ENCODE measurements at places on chromosomes 12 and 14. TPM values are rescaled to one million over a fixed set of nuclear protein-coding genes. Genes with fewer than 3 reads are reported as not detected.

The DPPA3 gene
- total RNA-seq, result not detected

The VPS29 gene
- total RNA-seq, result 94.1 TPM

The ZC3H14 gene
- total RNA-seq, result 49.4 TPM

The KCNC2 gene
- not detected for total RNA-seq

The EML5 gene
- total RNA-seq, result 0.25 TPM

The CFAP54 gene
- total RNA-seq, result 0.10 TPM

The SIX6 gene
- not detected for total RNA-seq

The SERPINA12 gene
- not detected for total RNA-seq

The DRAM1 gene
- total RNA-seq, result 6.2 TPM

The ANO2 gene
- total RNA-seq, result 16.1 TPM

The DNAH10 gene
- 0.25 TPM for total RNA-seq

The IGF1 gene
- total RNA-seq, result 6.4 TPM

The PTGDR gene
- 1.1 TPM for total RNA-seq

The TUNAR gene
- not detected for total RNA-seq

The ZBTB39 gene
- total RNA-seq, result 3.4 TPM

The RNASE3 gene
- total RNA-seq, result not detected

The PRB2 gene
- total RNA-seq, result not detected

The P3H3 gene
- 11.5 TPM for total RNA-seq

The KLHL33 gene
- 0.77 TPM for total RNA-seq

The SLC8A3 gene
- 0.12 TPM for total RNA-seq

Data from left ventricle myocardium superior (tissue), 1 donor.